ENCODE measurements at places on chromosomes 13 and 19.
A peak's percentile ranks its signal among the peaks of the same experiment; 100 is the strongest.

- DNase-seq: no peak
Measured at GRCh38 chr19:30353394-30353945, 18.7 kb upstream of the ZNF536 start.

GRCh38 chr19:40600570-40601133 lies 517 bp upstream of the LTBP4 start:
- peak; percentile 68 for DNase-seq

- DNase-seq: no peak
Measured at GRCh38 chr19:5334366-5334739, 6.3 kb downstream of the PTPRS start.

- no peak for DNase-seq
Measured at GRCh38 chr13:111322916-111323331, 2.5 kb downstream of the TEX29 start.

DNA sequence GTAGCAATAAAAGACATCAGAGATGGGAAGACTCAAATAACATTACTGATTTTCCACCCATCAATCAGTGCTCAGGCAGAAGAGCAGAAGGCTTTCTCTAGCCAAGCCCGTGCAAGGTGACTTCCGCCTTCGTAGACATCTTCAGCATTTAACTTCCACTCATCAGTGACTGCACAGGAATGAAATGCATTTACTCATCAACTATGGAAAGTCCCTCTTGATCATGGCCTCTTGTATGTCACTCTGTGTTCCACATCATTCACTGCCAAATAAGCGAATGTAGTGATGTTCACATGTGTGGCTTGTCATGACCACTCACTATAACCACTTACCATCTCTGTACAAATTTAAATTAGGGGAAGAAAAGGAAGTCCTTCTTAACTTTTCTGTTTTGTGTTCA lies 49.4 kb downstream of the SACS start:
- DNase-seq: no peak

DNA sequence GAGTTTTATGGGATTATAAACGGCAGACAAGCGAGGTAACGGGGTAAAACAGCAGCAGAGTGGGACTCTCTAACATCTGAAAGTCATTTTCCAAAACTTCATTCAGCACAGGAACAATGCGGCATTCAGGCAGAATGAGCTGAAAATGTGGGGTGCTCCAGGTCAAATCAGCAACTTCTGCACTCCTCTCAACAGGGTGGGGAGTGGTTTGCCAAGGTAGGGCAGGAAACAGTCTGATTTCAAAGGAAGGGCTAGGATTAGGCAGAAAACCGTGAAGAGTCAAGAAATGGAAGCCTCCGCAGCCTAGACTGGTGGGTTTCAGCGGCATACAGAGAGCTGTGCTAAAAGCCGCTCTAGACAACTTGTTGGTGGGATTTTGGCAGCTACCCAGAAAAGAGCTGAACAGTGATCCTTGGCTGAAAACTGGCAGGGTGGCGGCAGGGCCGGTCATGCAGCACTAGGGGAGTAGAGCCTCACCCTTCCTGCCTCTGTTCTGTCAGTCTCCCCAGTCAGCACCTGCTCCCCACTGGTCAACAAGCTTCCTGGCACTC lies 154.2 kb upstream of the KLF12 start:
- DNase-seq: peak; percentile 71

DNA sequence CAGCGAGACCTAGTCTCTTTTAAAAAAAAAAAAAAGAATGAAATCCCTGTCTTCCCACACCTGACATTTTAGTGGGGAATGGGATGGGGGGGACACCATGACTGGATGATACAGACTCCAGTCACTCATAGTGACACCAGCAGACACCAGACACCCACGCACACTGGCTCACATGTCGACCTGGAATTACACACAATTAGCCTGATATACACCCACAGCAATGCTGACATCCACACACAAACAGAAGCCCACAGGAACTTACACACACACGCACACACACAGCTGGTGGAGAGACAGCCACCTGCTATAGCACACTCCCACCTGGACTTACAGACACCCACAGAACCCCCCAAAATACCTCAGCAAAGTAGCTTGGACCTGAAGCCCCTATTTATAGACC lies 8.3 kb upstream of the NANOS3 start:
- no peak for DNase-seq

DNA sequence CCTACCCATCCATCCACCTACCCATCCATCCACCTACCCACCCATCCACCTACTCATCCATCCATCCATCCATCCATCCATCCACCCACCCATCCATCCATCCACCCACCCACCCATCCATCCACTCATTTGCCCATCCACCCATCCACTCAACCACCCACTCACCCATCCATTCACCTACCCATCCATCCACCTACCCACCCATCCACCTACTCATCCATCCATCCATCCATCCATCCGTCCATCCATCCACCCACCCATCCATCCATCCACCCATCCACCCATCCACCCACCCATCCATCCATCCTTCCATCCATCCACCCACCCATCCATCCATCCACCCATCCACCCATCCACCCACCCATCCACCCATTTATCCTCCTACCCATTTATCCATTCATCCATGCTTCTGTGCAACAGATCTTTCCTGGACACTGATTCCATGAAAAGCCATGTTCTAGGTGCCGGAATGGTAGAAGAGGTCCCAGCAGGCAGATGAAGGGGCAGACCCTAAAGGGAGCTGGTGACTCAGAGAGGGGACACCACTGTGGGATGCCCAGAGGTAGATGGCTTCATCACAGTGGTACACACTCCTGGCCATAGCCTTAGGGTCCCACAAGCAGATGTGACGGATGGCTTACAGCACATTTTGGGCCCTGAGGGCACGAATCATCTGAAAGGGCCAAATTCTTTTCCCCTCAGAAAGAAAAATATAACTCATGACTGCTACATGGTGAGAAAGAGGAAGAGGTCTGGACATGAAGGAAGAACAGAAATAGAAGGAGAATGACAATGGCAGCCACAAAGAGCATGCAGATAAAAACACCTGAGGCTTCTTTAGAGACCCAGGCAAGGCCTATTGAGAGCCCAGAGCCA lies 76.0 kb downstream of the KCTD15 start:
- DNase-seq: no peak

DNA sequence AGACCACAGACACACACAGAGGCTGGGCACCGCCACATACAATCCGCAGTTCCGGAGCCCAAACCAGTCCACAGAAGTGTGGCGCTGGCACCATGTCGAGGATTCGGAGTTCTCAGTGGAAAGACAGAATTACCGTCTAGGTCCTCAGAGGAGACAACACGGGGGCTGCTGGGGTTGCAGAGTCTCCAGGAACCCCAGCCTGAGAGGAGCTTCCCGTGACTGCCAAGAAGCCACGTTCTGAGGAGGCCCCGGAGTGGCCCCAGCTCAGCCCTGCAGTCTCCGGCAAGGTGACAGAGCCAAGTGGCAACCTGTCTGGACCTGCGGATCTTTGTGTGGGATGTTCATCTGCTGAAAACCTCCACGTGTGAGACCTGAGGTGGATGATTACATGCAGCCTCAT lies 7.3 kb upstream of the ADPRHL1 start:
- DNase-seq: no peak

DNA sequence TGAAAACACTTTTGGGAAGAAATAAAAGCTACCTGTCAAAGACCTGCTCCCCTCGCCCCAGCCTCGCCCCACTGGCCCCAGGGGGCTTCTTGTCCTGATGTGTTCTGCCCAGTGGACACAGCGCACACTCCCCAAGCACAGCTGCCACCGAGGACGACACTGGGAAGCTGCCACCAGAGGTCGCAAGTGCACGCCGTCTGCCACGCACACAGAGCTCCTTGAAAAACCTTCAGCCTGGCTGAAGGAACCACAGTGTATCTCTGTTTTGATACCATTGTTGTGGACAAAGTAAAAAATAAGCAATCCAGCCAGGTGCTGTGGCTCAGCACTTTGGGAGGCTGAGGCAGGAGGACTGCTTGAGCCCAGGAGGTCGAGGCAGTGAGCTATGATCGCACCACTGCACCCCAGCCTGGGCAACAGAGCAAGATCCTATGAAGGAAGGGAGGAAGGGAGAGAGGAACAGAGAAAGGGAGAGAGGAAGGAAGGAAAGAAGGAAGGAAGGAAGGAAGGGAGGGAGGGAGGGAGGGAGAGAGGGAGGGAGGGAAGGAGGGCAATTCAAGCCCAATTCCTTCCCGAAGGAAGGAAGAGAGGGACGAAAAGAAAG lies 57.3 kb downstream of the CEBPG start:
- peak; percentile 79 for DNase-seq

DNA sequence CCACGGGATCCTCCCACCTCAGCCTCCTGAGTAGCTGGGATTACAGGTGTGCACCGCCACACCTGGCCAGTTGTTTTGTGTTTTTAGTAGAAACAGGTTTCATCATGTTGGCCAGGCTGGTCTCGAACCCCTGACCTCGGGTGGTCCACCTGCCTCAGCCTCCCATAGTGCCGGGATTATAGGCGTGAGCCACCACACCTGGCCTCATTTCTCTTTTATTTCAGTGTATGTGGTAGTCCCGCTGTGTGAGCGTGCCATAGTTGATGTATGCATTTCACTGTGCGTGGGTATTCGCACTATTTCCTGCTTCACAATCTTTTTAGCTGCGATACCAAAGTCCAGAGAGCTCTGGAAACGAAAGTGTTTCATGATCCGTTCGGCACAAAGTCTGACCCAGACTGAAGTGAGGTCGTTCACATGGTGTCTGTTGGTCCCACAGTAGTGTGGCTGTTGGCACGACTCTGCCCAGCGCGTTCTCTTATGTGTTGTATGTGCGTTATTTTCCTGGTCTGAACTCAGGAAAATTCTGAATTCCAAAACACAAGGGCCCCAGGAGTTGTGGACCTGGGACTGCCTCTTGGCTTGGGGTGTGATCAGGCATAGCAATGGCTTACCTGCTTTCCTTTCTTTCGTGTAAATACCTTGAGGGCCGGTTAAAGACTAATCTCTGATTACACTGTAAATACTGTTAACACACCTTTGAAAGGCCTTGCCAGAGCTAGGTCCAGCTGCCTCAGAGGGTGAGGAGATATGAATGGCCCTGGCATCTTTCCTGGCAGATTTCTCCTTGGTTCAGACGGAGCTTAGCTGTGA lies 8.6 kb downstream of the EPN1 start:
- DNase-seq: no peak

- no peak for DNase-seq
Measured at GRCh38 chr13:98089246-98089645, 53.6 kb upstream of the FARP1 start.

DNA sequence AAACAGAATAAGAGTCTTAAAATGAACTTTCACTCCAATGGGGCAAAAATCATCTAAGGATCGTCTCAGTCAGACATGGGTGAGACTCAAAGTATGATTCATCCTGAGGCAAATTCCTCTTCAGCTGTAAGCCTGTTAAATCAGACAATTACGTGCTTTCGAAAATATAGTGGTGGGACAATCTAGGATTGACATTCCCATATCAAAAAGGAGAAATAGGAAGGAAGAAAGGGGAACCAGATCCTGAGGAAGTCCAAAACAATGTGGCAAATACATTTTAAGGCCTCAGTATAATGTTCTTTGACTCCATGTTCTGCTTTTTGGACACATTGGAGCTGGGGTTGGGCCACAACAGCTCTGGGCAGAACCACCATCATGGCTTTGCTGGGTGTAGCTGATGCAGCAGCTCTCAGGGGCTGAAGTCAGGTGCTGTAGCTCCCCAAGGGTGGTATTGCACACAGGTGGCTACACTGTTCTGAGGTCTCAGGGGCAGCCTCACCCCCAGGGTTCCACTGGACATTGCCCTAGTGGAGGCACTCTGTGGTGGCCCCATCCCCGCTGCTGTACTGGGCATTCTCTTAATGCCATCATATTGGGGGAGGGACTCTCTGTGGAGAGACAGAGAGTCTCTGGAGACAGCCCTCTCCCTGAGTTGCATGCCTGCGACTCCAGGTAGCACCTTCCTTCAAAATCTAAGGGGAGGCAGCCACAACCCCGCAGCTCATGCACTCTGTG lies 5.7 kb upstream of the FPR3 start:
- no peak for DNase-seq

DNA sequence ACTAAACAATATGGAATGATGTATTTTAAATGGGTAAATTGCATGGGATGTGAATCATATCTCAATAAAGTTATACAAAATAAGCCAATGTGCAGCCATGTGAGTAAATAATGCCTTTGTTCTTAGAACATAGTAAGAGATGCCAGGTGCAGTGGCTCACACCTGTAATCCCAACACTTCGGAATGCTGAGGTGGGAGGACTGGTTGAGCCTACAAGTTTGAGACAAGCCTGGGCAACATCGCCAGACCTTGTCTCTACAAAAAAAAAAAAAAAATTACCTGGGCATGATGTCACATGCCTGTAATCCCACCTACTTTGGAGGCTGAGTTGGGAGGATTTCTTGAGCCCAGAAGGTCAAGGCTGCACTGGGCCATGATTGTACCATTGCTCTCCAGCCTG lies 230.7 kb downstream of the RFC3 start:
- no peak for DNase-seq

DNA sequence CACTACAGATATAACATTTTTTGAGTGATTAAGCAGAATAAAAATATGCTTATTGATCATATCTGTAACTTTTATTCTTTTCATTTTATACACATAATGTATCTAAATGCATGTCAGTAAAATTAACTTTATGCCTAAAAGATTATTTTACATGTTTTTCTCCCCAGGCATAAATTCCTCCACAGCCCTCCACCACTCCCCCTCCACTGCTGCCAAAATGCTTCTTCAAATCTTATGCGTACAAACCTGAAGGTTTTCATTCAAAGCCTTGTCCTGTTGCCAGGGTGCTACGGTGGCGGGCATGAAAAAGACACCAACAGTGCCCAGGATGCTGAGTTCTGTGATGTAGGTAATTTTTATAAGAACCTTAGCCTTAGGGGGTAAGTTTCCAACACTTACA lies 52.9 kb downstream of the PARP4 start:
- no peak for DNase-seq

DNA sequence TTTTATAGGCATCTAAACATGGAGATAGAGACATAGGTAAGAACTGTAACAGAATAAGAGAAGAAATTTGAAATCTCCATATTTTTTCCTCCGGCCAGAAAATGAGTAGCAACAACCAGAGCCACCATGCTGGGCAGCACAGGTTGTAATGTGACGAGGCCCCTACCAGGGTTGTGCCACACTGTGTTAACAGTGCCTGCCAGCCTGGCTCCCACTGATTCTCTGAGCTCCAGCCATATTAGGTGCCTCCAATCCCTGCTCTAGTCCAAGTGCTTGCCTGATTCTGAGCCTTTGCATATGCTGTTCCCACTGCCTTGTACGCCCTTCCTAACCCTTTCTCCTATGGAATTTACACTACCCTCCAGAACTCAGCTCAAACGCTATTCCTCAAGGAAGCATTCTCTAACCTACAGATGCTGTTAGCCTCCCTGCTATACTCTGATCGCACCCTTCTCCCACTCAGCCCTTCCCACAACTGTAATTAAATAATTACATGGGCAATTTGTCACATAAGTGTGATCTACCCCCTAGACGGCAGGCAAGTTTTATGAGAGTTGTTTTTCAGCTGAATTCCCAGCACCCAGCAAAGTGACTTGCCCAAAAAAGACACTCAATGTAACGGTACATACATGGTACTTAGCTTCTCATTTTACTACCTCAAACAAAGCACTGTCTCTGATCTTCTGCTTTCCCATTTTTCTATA lies 37.6 kb upstream of the STARD13 start:
- DNase-seq: no peak
